ENCODE measurements at places on chromosomes 11 and 22.

GRCh38 chr11:116172851-116173250 is 599.9 kb downstream of the BUD13 start:
- no peak for DNase-seq

- DNase-seq, result no peak
Observed at GRCh38 chr22:50001388-50002231, 11.0 kb downstream of the IL17REL start.

DNA sequence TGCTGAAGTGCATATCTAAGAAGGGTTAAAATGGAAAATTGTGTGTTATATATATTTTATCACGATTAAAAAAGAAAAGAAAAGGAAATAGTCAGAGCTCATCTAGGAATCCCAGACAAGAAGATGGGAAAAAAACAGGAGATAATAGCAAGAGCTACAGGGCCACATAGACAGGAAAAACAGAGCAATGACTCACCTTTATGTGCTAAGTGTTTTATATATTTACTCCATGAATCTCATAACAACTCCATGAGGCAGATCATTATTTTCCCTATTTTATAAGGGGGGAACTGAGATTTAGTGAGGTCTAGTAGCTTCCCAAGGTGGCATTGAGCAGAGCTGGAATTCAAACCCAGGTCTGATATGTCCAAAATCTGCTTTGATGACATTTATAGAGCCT is 18.1 kb upstream of the ELF5 start:
- DNase-seq, result no peak

GRCh38 chr22:43860831-43861230 is 1.5 kb downstream of the SULT4A1 start:
- no peak for DNase-seq

DNA sequence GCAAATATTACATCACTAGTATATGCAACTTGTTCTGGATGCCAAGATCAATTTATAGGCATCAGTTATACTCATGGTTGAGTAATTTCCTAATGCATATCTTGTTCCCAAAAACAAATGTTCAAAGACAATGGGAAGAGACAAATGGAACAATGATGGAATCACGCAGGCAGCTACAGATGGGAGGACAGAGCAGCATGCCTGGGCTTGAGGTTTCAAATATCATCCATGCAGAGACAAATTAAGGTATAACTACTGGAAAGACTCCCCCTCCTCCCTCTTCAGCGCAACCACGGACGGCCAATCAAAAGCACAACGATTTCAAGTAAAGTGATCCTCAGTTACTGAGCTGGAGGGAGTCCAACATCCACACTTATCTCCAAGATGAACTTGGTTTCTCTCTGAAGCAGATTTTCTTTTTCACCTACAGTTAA is 106.8 kb downstream of the CCDC83 start:
- no peak for DNase-seq

DNA sequence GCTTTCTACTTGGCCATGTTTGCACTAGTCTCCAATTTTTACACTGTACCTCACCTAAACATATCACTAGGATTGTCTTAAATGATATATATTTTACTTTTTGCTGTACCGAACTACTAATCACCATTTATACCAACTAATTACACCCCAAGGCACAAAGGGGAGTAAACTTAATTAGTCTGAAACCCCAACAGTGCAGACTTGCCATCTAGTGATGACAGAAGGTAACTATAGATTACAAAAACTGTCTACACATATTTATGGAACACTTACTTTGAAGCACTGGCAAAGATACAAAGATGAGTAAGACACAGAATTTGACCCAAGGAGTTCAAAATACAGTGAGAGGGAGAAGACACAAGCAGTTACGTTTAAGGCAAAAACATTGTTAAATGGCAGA is 139.7 kb downstream of the CNTN5 start:
- DNase-seq, result no peak

- DNase-seq, result peak; percentile 43
Observed at GRCh38 chr11:57641011-57641807, 8.5 kb downstream of the YPEL4 start.
